Chondrocyte (in vitro differentiated cells): ENCODE measurements at places on chromosomes 13 and 19. TPM values are rescaled to one million over a fixed set of nuclear protein-coding genes. Genes with fewer than 3 reads are reported as not detected.

GRCh38 chr13:73278186-73278585 is 219.4 kb downstream of the KLF5 start:
- H3K4me1 ChIP-seq, result peaks cover 25% of the 10 kb centered on the region
- peaks cover 3% of the 10 kb centered on the region for H3K36me3 ChIP-seq
- no peak overlapping the region for H3K4me3 ChIP-seq
- H3K27ac ChIP-seq, result no peak overlapping the region
- no peak for DNase-seq

- H3K27ac ChIP-seq, result no peak overlapping the region
- no peak for DNase-seq
- H3K36me3 ChIP-seq, result no peaks in the 10 kb centered on the region
- H3K27me3 ChIP-seq, result peaks cover 4% of the 10 kb centered on the region
- H3K4me1 ChIP-seq, result no peaks in the 10 kb centered on the region
Measured at GRCh38 chr13:41465241-41465847, 8.0 kb downstream of the RGCC start.

- no peaks in the 10 kb centered on the region for H3K27me3 ChIP-seq
- H3K4me1 ChIP-seq, result peaks cover 22% of the 10 kb centered on the region
- H3K4me3 ChIP-seq, result no peak overlapping the region
- no peaks in the 10 kb centered on the region for H3K36me3 ChIP-seq
Measured at GRCh38 chr13:50476577-50477285, 366.8 kb downstream of the DLEU7 start.

- H3K27ac ChIP-seq, result no peak overlapping the region
- DNase-seq, result no peak
- peaks cover 1% of the 10 kb centered on the region for H3K4me1 ChIP-seq
- no peak overlapping the region for H3K4me3 ChIP-seq
- H3K27me3 ChIP-seq, result no peaks in the 10 kb centered on the region
Measured at GRCh38 chr13:94298346-94298745, 181.1 kb downstream of the DCT start.

GRCh38 chr13:20911037-20911436 is 8.5 kb upstream of the XPO4 start:
- peaks cover 7% of the 10 kb centered on the region for H3K27me3 ChIP-seq
- no peak overlapping the region for H3K27ac ChIP-seq
- no peak overlapping the region for H3K4me3 ChIP-seq

DNA sequence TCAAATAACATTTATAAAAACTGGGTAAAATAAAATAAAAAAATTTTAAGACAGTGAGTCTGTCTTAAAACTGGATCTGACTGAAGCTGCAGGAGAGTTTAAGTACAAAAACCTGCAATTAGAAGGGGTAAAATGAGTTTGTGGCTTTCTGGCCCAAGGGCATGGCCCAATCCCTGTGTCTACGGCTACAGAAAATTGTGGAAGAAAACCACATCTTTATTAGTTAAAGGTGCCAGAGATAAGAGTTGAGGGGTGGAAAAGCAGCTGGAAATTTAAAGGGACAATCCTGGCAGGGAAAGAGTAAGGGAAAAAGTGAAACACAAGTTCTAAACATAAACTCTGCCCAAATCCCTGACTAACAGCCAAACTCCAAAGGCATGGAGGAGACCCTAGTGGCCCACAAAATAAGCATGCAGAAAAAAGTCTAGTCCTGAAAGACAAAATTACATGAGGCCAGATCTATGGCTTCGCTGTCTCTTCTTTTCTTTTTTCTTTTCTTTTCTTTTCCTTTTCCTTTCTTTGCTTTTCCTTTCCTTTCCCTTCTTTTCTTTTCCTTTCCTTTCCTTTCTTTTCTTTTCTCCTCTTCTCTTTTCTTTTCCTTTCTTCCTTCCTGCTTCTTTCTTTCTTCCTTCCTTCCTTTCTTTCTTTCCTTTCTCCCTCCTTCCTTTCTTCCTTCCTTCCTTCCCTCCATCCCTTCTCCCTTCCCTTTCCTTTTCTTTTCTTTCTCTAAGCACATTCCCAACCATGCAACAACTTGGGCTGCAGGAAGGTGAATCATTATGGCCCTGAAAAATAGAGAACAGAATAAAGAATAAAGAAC is 23.5 kb upstream of the DLEU7 start:
- H3K4me1 ChIP-seq, result no peaks in the 10 kb centered on the region
- no peaks in the 10 kb centered on the region for H3K27me3 ChIP-seq
- H3K36me3 ChIP-seq, result peaks cover 1% of the 10 kb centered on the region
- H3K4me3 ChIP-seq, result no peak overlapping the region
- no peak for DNase-seq
- H3K27ac ChIP-seq, result no peak overlapping the region

- no peaks in the 10 kb centered on the region for H3K4me1 ChIP-seq
- H3K36me3 ChIP-seq, result no peaks in the 10 kb centered on the region
- no peak overlapping the region for H3K4me3 ChIP-seq
- no peak for DNase-seq
Measured at GRCh38 chr13:59178344-59178743, 985.4 kb downstream of the DIAPH3 start.

DNA sequence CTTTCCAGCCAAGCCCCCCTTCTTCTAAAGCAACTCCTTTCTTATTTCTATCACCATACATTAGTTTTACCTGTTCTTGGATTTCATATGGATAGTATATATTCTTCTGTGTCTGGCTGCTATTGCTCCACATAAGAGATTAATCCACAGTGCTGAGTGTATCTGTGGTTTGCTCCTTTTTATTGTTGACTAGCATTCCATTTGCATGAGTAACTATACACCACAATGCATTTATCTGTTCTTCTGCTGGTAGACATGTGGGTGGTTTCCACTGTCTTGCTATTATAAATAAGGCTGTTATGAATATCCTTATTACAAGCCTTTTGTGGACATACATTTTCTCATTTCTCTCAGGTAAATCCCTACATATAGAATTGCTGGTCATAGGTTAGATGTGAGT is 138.2 kb downstream of the SLC7A1 start:
- H3K36me3 ChIP-seq, result peaks cover 4% of the 10 kb centered on the region
- H3K27me3 ChIP-seq, result peaks cover 12% of the 10 kb centered on the region
- DNase-seq, result no peak

- H3K4me1 ChIP-seq, result no peaks in the 10 kb centered on the region
- H3K4me3 ChIP-seq, result no peak overlapping the region
- no peaks in the 10 kb centered on the region for H3K27me3 ChIP-seq
- H3K27ac ChIP-seq, result no peak overlapping the region
Measured at GRCh38 chr19:55809381-55810058, 22.3 kb downstream of the NLRP11 start.

- H3K4me1 ChIP-seq, result peaks cover 76% of the 10 kb centered on the region
- H3K4me3 ChIP-seq, result peak overlapping the region; percentile 16
- peaks cover 2% of the 10 kb centered on the region for H3K36me3 ChIP-seq
- no peaks in the 10 kb centered on the region for H3K27me3 ChIP-seq
- H3K27ac ChIP-seq, result peak overlapping the region; percentile 93
Measured at GRCh38 chr13:105334211-105334610, 1201.3 kb downstream of the EFNB2 start.

DNA sequence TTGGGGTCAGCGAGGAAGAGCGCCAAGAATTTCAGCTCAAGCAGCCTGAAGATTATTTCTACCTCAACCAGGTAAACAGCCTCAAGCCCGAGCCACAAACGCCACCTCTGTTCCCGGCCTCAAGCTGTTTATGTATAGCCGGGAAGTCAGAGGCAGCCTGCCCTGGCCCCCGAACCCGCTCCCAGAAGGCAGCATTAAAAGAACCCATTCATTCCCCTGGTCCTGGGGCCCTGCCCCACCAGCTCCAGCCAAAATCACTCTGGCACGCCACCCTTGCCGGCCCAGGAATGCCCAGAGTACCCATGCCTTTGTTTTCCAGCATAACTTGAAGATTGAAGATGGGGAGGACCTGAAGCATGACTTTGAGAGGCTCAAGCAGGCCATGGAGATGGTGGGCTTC is 61.2 kb upstream of the USE1 start:
- H3K36me3 ChIP-seq, result peaks cover 16% of the 10 kb centered on the region
- H3K4me3 ChIP-seq, result no peak overlapping the region
- H3K27me3 ChIP-seq, result no peaks in the 10 kb centered on the region
- H3K4me1 ChIP-seq, result peaks cover 6% of the 10 kb centered on the region

GRCh38 chr13:100876044-100876403 is 201.4 kb upstream of the TMTC4 start:
- no peak overlapping the region for H3K4me3 ChIP-seq
- DNase-seq, result no peak
- H3K27ac ChIP-seq, result peak overlapping the region; percentile 90

DNA sequence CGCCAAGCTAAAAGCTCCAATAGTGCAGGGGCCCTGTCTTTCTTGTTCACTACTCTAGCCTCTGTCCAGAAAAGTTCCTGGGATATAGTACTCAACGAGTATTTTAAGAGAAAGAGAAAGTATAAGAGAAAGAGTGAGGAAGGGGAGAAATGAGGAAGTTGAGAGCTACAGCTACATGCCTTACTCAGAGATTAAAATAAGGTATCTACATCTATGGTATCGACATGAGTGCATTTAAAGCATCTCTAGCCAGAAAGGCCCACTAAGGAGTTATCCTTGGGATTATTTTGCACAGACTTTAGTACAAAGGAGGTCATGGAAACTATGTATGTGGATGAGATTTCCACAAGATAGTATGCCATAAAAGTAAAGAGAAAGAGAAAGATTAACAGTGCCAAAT is 28.5 kb downstream of the MYCBP2 start:
- H3K36me3 ChIP-seq, result peaks cover 6% of the 10 kb centered on the region
- no peaks in the 10 kb centered on the region for H3K27me3 ChIP-seq
- H3K27ac ChIP-seq, result no peak overlapping the region

DNA sequence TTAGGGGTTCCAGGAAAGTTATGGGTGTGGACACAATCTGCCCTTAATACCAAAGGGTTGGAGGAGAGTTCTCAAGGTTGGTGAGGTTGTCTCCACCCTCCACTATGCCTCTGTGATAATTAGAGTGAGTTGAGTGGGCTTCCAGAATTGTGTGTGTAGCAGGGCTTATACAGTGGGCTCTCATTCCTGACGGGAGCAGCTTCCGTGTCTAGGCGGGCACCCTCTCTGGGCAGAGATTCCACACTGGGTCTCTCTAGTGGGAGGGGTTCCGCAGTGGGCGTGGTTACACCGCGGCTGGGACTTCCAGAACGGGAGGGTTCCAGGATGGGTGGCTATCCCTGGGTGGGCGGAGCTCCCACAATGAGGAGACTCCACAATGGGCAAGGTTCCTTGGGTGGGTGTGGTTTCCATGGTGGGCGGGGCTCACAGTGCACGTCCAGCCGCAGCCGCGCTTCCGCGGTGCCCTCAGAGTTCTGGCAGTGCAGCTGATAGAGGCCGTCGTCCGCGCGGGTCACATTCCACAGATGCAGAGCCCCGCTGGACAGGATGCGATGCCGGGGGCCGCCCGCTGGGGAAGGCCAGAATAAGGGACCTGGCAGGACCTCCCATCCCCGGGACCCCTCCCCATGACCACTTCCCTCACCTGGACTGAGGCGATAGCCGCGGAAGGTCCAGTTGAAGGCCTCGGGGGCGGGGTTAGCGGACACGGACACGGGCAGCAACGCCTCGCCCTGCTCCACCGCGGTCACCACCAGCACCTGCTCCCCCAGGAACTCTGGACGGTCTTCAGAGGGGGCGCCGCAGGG is 8.4 kb downstream of the NPHS1 start:
- H3K27ac ChIP-seq, result peak overlapping the region; percentile 49
- peaks cover 6% of the 10 kb centered on the region for H3K36me3 ChIP-seq
- DNase-seq, result no peak
- H3K27me3 ChIP-seq, result peaks cover 55% of the 10 kb centered on the region
- peaks cover 10% of the 10 kb centered on the region for H3K4me1 ChIP-seq
- no peak overlapping the region for H3K4me3 ChIP-seq

- no peaks in the 10 kb centered on the region for H3K36me3 ChIP-seq
- DNase-seq, result no peak
- no peaks in the 10 kb centered on the region for H3K4me1 ChIP-seq
- no peak overlapping the region for H3K27ac ChIP-seq
- no peaks in the 10 kb centered on the region for H3K27me3 ChIP-seq
- H3K4me3 ChIP-seq, result no peak overlapping the region
Measured at GRCh38 chr19:51552996-51553725, 17.9 kb upstream of the ZNF175 start.

DNA sequence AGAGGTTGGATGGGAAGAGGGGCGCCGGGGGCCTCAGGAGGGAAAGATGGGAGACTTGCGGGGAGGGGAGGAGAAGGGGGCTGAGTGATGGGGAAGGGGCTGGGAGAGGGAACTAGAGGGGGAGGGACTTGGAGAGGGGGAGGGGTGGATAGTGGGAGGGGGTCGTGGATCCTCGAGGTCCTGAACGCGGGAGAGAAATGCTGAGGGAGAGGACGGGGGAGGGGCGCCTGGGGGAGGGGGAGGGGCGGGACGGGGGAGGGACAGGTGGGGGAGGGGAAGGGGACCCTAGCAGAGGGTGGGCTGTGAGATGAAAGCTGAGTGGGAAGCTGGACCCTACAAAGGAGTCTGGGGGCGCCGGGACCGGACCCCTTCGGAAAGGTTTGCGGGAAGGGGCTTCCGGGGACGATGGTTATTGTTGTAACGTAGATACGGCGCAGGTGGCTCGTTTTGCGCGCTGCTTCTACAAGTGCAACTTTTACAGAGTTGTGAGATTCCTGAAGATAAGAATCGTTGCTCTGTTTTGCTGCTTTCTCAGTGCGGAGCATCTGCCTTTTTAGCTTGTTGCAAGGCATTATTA is 418 bp downstream of the ZNF444 start:
- H3K27ac ChIP-seq, result peak overlapping the region; percentile 77
- no peaks in the 10 kb centered on the region for H3K36me3 ChIP-seq
- H3K4me3 ChIP-seq, result peak overlapping the region; percentile 83

GRCh38 chr13:93147298-93147645 is 79.3 kb upstream of the GPC6 start:
- peaks cover 3% of the 10 kb centered on the region for H3K27me3 ChIP-seq
- no peak overlapping the region for H3K4me3 ChIP-seq
- H3K4me1 ChIP-seq, result peaks cover 30% of the 10 kb centered on the region
- no peak overlapping the region for H3K27ac ChIP-seq
- H3K36me3 ChIP-seq, result no peaks in the 10 kb centered on the region

- H3K27me3 ChIP-seq, result no peaks in the 10 kb centered on the region
- peaks cover 11% of the 10 kb centered on the region for H3K4me1 ChIP-seq
- no peak overlapping the region for H3K4me3 ChIP-seq
- H3K36me3 ChIP-seq, result no peaks in the 10 kb centered on the region
- H3K27ac ChIP-seq, result peak overlapping the region; percentile 17
Measured at GRCh38 chr13:109652531-109652930, 133.9 kb downstream of the IRS2 start.

The PSG1 gene
- 0.29 TPM in 1 of 3 replicates, not detected in the others for total RNA-seq

The KRTDAP gene
- total RNA-seq, result not detected in 3 replicates

The KLK5 gene
- total RNA-seq, result 0.38 to 0.42 TPM in 2 of 3 replicates, not detected in the other

The RB1 gene
- 33.4 to 40.6 TPM (median 36.0 TPM) in 3 replicates for total RNA-seq

The ADPRHL1 gene
- 6.3 to 8.8 TPM (median 8.4 TPM) in 3 replicates for total RNA-seq

The CERS1 gene
- total RNA-seq, result 4.3 to 10.2 TPM (median 8.4 TPM) in 3 replicates

The SLC5A5 gene
- not detected in 3 replicates for total RNA-seq

The ZNF419 gene
- total RNA-seq, result 11.6 to 15.5 TPM (median 13.2 TPM) in 3 replicates

The ZNF417 gene
- 12.9 to 24.5 TPM (median 15.0 TPM) in 3 replicates for total RNA-seq

The GPI gene
- 209 to 228 TPM (median 221 TPM) in 3 replicates for total RNA-seq

The BSPH1 gene
- total RNA-seq, result not detected in 3 replicates
